ENCODE measurements at places on chromosomes 4 and X.

DNA sequence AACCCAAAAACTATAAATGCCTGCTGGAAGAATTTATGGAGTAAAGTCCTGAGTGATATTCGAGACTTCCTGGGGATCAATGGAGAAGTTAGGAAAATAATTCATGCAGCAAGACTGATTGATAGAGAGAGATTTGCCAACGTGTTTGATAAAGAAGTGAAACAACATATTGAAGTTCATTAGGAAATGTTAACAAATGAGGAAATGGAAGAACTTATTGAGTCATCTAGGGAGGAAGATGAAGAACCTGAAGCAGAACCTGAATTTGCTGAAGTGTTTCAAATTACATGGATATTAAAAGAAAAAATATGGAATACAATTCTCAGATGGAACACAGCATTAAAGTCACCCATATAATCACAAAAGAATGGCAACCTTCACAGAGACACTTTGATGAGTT lies 39.0 kb downstream of the DDX60 start:
- no peak for DNase-seq

GRCh38 chr4:5157791-5158770 lies 106.8 kb downstream of the STK32B start:
- no peak for DNase-seq

- no peak for DNase-seq
Observed at GRCh38 chrX:76183289-76184049, 10.6 kb downstream of the PBDC1 start.

DNA sequence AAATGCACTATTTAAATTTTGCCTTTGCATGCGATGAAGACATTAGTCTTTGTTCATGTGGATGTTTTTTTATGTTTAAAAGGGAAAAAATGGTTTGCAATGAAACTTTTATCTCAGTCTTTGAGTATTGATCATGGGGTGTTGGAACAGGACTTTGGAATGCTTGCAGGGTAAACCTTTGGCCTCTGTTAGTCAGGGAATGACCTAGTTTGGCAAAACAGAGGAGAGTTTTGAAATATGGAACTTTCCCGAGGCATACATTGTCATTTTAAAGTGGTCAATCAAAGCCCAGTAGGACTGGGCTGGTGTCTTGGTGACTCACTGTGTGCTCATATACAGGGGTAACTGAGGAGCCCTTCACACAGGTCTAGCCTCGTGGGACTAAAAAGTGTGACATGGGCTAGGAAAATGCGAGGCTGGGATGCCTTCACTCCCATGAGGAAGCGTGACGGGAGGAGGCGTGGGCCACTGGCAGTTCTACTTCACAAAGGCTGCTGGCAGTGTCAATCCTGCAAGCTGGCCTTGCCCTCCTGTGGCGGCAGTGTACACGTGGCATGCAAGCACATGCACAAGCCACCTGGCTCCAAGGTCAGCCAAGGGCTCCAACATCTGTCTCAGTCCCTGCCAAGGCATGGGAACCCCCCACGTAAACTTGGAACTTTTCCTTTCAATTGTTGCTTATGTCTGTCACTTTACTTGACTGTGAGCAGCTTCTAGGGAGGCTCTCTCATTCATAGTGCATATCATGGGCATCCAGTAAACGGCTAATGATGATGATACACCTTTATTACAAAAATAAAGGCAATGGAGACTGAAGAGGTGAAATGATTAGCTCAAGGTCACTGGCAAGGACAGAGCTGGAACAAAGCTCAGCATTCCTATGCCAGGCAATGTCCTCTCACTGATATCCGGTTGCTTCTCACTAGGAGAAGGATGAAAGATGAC lies 5.2 kb upstream of the F11 start:
- DNase-seq: no peak

GRCh38 chrX:37753384-37753783 lies 26.5 kb upstream of the CYBB start:
- DNase-seq: no peak

GRCh38 chr4:16082426-16083240 lies 1.2 kb downstream of the PROM1 start:
- DNase-seq: peak; percentile 46

DNA sequence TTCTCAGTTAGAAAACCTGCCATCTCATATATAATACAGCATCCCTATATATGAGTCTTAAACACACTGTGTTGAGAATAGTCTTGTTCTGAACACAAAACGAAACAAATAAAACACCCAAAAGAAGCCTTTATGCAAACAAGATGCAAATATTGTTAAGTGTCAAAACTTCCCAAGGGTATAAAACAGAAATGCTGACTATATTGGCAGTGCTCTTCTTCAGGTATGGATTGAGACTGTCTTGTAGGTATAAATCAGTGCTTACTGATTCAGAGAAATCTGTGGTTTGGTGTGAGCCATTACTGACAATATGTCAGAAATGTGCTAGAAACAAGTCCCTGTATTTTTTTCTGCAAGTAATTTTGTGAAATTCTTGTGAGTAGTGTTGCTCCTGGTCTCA lies 82.8 kb upstream of the CTSO start:
- DNase-seq: no peak

GRCh38 chr4:25103418-25103817 lies 56.8 kb downstream of the SEPSECS start:
- no peak for DNase-seq

DNA sequence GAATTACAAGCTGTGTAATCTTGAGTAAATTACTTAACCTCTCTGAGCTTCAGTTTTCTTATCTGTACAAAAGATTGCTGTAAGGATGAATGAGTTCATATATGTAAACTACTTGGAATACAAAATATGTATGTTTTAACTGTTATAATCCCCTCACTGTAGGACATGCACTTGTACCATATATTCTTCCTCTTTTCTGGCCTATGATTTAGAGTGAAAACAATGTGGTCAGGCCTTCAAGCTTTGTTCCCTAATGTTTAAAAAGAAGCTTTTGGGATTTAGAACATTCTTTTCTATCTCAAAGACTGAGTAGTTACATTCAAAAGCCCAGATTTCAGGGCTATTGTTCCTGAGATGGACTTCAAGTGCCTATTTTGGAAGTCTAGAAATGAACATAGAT lies 26.7 kb upstream of the GPRIN3 start:
- DNase-seq: no peak

- no peak for DNase-seq
Observed at GRCh38 chrX:101411984-101412383, 4.0 kb downstream of the HNRNPH2 start.

- no peak for DNase-seq
Observed at GRCh38 chrX:12263211-12263610, 124.9 kb downstream of the FRMPD4 start.

DNA sequence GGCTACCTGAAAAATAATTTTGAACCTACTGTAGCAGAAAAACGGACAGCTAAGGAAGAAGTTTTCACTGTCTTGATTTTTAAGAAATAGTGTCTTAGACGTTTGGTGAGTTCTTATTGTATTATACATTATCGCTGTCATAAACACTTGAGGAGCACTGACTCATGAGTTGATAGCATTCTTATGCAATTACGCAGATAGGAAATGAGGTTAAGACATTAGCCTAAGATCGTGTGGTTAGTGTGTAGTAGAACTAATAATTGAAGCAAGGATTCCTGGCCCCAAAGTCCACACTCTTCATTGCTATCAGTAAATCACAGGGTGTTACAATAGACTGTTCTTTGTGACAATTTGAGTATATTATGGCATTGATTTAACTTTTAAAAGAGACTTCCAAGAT lies 238.1 kb downstream of the ARAP2 start:
- DNase-seq: no peak

- no peak for DNase-seq
Observed at GRCh38 chrX:9033989-9034388, at the start of gene FAM9B. TSS of gene FAM9B (minus strand) at chrX:9034127. CDS start at chrX:9032986, 1,141 bp downstream.

DNA sequence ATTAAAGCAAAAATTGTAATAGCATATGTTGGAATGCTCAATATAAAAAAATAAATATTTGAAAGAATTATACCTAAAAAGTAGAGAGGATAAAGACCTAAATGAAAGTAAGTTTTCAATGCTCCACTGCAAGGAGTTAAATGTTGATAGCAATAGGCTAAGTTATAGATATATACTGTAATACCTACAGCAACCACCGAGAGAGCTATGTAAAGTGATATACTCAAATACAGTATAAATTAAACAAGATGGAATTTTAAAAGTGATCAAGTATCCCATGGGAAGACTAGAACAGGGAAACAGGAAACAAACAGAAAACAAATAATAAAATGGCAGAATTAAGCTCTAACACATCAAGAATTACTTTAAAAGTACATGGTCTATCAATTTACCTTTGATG lies 73.9 kb downstream of the CASP3 start:
- DNase-seq: no peak

- DNase-seq: no peak
Observed at GRCh38 chr4:24922416-24922815, 9.6 kb upstream of the CCDC149 start.

DNA sequence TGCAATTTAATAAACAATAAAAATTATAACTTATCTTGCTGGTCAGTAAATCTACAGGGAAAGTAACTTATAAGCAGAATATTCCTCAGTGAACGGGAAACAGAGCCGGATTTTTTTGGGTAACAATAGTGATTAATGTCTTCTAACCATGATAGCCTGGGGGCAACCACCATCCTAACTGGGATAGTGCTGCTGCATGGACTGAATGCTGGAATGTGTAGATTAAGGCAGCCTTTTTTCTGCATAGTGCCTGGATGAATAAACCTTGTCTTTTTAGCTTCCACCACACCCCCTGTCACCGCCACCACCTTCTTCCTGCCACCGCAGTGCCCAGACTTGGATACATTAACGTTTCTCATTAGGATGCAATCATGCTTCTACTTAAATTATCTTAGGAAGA lies 83.6 kb upstream of the LNX1 start:
- no peak for DNase-seq

GRCh38 chrX:134551376-134552048 lies 91.5 kb downstream of the HPRT1 start:
- no peak for DNase-seq

DNA sequence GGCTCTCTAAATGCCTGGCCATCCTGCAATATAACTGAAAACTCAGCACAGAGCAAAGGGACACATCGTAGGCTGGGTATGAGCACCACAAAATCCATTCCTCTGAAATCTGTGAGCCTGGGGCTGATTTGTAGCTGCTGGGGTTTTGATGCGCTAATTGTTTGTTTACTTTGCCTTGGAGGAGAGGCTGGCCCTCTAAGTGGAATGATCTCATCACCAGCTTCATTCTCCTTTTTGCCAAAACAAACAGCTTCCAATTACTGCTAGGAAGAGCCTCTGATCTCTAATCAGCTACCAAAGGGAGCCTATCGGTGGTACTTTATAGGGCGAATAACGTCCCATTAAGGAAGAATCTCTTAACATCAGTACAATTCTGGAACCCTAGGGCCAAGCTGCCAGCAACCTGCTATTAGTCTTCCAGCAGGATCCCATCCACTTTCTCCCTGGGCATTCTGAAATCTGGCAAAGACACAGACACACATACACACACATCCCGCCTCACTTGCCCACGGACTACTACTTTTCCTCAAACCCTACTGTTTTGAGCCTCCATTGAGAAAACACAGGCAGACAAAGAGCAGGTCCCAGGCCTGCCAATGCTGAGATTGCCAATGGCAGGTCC lies 5.8 kb downstream of the ANOS1 start:
- DNase-seq: no peak

GRCh38 chr4:142355421-142355930 lies 490.6 kb downstream of the INPP4B start:
- DNase-seq: no peak

DNA sequence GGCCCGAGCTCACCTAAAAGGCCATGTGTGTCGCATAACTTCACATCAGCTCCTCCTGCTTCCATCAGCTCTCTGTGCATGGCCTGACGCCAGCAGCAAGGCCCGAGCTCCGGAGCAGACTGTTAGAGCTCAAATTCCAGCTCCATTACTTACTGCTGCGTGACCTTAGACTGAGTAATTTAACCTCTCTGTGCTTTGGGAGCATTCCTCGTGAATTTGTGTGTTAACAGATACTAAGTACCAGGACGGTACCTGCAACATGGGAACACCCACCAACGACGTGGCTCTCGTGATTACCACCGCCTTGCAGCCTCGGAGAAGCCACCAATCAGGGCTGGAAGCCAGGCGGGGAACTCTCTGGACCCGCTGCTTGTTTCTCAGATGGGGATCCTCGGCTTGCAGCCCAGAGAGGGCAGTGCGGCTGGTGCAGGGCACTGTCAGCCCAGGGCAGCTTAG lies 12.9 kb downstream of the LETM1 start:
- DNase-seq: no peak

DNA sequence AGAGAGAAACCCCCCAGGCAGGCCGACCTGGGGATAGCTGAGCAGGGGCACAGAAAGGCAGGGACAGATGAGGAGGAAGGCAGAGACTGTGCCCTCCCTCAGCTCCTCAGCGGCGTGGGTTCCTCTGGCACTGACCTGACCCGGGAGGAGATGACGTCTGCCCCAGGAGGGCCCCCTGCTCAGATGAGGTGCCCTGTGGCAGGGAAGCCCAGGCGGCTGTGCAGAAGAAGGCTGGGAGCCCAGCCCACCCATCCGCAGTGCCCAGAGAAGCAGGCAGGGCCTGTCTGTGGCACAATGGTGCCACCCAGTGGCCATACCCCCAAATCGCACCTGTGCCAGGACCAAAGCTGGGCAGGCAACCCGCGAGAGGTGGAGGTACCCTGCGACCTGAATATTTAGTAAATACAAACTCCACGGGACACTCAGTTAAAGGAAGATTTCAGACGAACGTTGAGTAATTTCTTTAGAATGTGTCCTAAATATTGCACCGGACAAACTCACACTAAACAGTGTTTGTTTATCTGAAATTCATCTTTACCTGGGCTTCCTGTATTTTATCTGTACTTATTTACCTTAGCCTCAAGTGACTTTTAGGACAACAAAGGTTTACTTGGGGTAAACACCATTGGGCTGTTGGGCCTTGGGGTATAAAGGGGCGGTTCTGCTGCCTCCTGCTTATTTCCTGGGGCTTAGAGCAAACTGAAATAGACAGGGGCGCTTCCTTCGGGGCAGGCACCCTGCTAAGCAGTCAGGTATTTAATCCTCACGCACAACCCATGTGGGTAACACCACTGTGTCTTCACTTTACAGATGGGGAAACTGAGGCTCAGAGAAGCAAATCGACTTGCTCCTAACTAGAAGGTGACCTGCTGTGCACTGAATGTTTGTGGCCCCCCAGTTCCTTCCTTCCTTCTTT lies 46.5 kb upstream of the HMX1 start:
- DNase-seq: peak; percentile 82

DNA sequence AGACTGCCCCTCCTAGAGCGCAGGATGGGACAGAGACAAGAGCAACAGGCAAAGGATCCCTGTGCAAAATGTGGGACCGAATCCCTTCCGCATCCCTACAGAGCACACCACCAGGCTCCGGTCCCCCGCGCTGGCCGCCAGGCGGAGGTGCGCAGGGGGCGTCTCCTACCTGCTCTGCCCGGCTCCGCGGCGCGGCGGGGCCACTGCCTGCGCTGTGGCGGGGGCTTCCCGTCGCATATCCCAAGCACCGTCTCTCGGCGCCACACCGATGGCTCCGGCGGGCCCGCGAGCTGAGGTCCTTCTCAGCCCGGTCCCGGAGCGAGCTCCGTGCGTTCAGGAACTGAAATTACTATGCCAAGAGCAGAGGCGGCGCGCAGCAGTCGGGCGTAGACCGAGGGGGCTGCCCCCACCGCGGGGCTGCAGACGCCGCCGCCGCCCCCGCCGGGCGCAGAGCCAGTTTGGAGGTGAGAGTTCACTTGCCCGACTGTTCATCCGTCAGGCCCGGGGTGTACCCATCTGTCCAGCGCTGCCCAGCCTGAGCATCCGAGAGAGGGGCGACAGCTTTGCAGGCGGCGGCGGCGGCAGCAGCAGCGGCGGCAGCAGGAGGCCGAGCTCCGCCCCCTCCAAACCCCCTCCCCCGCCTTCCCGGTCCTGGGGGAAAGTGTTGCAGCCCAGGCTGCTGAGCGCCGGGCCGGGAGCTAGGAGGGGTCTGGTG lies at the start of gene GPRIN3:
TSS of gene GPRIN3 (minus strand) at position 355 of the 715 bp plus-strand sequence. CDS start 57,690 bp downstream, outside the sequence.
- DNase-seq: peak; percentile 77
